ENCODE measurements at places on chromosomes 4 and X.

DNA sequence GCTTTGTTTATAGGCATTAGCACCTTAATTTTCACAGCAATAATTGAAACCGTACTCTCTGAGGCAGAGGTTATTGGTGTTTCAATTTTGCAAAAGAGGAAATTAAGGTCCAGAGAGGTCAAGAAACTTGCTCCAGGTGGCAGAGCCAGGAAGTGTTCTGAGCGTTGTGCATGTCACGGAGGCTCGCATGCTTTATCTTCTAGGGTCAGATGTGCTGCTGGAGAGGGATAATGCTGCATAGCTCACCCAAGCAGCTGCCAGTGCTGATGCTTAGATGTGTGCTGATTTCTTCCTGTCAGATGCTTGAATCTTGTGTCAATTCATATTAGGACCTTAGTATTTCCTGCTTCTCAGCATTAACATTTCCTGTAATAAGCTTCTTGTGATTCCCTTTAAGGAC is 13.0 kb upstream of the FGF5 start:
- DNase-seq, result no peak

DNA sequence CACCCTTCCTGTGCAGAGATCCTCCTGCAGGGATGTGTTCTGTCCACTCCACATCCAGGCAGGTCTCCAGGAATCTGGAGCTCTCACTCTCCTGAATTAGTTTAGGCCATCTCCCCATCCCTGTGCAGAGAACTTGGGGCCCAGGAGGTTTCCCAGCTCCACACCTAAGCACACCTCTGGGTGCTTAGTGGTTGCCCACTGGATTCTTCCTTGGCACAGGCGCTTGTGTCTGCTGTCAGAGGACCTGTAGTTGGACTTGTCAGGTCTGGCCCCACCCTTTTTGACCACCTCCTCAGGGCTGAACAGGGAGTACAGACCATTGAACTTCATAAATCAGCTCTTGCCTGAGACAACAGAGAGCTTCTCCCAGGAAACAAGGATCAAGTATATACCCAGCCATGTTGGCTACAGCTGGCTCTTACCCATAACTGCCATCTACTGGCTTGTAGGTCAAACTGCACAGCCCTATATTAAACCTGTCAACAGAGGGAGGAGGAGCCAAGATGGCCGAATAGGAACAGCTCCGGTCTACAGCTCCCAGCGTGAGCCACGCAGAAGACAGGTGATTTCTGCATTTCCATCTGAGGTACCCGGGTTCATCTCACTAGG is 275.5 kb downstream of the PPARGC1A start:
- DNase-seq, result no peak

- DNase-seq, result no peak
These were observed 19.5 kb upstream of the PDE6B start for GRCh38 chr4:605702-606425.

DNA sequence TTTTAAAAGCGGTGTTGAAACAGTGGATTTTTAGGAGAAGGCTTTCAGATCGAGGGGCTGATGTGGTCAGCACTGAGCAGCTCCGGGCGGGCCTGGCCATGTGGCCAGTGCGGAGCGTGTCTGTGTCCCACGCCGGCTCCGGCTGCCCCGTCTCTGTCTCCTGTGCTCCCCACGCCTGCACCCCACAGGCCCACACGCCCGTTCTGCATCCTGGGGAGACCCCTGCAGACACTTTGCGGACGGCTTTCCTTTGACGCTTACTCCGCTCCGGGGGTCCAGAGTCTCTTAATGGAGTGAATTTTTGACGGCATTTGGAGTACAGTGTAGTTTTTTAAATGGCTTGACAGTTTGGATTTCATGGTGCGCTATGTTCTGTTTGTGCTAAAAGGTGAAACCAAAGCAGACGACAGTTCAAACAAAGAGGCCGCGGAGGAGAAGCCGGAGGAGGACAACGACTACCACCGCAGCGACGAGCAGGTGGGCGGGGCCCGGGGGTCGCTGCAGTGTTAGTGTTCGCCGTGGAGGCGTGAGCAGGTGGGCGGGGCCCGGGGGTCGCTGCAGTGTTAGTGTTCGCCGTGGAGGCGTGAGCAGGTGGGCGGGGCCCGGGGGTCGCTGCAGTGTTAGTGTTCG is 38.7 kb downstream of the PCGF3 start:
- DNase-seq, result no peak

DNA sequence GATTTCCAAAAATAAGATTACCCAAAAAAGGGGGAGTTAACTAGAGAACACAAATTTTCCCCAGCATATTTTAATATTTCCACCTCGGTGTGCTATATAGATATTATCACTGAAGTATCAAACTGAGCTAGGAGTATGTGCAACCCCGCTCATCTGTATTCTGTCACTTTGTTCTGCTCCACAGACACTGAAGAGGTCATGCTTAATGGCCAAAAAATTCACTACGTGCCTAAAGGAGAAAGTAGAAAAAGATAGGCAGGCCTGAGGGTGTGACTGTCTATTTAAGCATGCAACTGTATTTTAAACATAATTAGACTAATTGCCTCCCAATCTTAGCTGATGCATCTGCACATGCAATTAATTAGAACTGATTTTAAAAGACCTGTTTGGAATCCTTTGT is 24.5 kb downstream of the SH3RF1 start:
- DNase-seq, result no peak

- DNase-seq, result no peak
These were observed 104.9 kb downstream of the FAM53A start for GRCh38 chr4:1579001-1579900.

DNA sequence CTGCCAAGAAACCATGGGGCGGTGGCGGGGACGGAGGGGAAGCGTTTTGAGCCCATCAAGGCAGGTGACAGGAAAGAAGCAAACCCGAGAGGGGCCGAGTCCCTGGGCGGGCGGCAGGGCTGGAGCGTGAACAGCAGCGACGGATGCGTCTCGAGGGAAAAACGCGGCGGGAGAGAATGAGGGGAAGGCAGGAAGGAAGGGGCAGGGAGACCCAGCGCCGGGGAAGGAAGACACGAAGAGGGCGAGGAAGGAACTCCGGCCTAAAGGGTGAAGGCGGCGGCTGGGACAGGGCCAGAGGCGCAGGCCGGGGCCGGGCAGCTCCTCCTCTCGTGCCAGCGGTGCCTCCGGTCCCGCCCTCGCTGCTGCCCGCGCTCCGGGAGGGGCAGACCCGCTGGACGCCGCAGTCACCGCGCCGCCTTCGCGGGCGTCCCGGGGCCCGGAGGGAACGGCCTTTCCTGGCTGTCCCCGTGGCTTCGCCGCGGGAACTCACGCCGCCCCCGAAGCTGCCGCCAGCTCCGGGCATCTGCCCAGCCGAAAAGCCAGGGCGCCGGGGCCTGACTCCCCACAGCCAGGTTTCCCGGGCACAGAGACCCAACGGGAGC is 751 bp upstream of the RGS12 start:
- DNase-seq, result no peak

DNA sequence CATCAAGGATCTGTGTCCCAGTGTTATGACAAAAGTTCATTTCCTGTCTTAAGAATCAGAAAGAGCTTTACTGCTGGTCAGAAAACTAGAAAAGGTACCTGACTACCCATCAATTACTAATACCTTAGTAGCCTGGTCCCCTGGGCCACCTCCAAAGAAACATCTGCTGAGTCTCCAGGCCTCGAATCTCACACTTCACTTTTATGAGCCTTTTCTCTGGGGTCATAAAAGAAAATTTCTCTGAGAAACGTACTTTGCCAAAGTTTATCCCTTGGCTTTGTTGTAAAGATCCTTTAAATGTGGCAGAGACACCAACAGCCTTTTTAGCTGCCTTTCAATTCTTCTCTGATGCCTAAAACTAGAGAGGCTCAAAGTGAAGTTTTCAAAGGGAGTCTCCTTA is 17.8 kb downstream of the GUCY1A1 start:
- no peak for DNase-seq
